ENCODE measurements at places on chromosomes 7 and 10. TPM values are rescaled to one million over a fixed set of nuclear protein-coding genes. Genes with fewer than 3 reads are reported as not detected.

ZPBP gene
- total RNA-seq = not detected

CPXM2 gene
- total RNA-seq = 19.4 TPM

CALML3 gene
- total RNA-seq = not detected

ADRB1 gene
- total RNA-seq = not detected

NPY4R2 gene
- total RNA-seq = 0.12 TPM

SEMA3C gene
- total RNA-seq = 216 TPM

LRRC61 gene
- not detected for total RNA-seq

GPR26 gene
- total RNA-seq = not detected

SSC4D gene
- total RNA-seq = 0.68 TPM

TMEM196 gene
- not detected for total RNA-seq

EZH2 gene
- total RNA-seq = 5.0 TPM

CPVL gene
- total RNA-seq = 1.9 TPM

CFAP70 gene
- total RNA-seq = 0.94 TPM

ASB10 gene
- total RNA-seq = not detected

DNAJC12 gene
- 3.0 TPM for total RNA-seq

OPN4 gene
- total RNA-seq = not detected

ACBD7 gene
- 1.1 TPM for total RNA-seq

TRPV5 gene
- not detected for total RNA-seq

POLD2 gene
- 80.7 TPM for total RNA-seq

WEE2 gene
- not detected for total RNA-seq

NXPH1 gene
- not detected for total RNA-seq

MRC1 gene
- total RNA-seq = not detected

SCART1 gene
- 2.7 TPM for total RNA-seq

FKBP6 gene
- not detected for total RNA-seq

All from smooth muscle cell of the coronary artery (primary cell).